NT2/D1 (cell line): ENCODE measurements at places on chromosomes 7 and 10.

- no peak for DNase-seq
Measured at GRCh38 chr10:113080061-113080924, 130.2 kb downstream of the TCF7L2 start.

DNA sequence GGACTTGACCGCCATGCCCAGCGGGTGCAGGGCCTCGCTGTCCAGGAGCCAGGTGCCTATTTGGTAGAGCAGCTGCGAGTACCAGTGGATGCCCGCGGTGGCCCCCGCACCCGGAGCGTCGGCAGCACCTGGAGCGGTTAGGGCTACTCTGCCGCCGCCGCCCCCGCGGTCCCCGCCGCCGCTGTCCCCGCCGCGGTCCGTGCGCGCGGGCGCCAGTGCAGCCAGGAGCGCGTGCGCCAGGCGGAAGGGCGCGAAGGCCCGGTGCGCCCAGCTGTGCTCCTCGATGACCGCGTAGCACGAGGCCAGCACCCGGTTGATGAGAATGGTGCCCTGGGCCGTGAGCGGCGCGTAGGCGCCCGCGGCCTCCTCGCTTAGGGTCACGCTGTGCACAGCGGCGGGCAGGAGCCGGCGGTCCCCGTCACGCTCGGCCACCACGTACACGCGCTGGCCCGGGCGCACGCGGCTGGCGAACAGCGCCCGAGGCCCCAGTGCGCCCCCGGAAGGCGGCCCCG lies 9.3 kb downstream of the SHH start:
- no peak for DNase-seq

DNA sequence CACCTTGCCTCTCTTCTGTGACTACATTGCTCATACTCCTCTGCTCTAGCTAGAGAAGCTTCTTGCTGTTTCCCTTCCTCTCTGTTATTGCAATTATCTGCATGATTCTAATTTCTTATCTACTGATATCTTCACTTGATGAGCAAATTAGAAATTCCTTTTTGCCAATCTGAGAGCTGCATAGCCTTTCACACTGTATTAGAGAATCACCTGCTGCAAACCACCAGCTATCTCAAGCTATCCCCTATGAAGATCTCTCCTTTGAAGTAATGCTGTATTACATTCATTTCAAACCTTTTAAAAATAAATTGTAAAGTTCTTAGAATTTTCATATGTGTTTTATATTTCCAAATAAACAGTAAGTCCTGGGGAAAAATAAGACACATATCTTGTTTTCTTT lies 89.0 kb upstream of the ZNF804B start:
- DNase-seq: no peak

- no peak for DNase-seq
Measured at GRCh38 chr7:151453326-151453791, 13.4 kb upstream of the CRYGN start.
